ENCODE measurements at places on chromosomes 5 and 9.

- no peak for DNase-seq
These were observed 728.9 kb downstream of the MAT2B start for GRCh38 chr5:164234321-164234720.

DNA sequence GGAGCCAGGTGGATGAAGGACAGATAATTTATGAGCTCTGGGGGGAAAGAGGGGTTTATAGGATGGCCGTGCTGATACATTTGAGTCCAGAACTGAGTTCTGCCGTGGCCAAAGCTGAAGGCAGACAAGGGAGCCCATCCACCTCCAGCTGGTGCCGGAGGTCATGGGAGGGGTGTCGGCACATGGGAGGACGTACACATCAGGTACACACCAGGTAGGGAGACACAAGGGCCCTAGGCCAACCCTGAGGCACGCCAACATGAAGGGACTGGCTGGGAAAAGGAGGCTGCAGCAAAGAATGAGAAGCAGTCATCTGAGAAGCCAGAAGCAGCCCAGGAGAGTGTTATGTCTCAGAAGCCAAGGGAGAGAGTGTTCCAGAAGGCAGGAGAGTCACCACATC is 2.1 kb upstream of the GPRIN1 start:
- DNase-seq: no peak

DNA sequence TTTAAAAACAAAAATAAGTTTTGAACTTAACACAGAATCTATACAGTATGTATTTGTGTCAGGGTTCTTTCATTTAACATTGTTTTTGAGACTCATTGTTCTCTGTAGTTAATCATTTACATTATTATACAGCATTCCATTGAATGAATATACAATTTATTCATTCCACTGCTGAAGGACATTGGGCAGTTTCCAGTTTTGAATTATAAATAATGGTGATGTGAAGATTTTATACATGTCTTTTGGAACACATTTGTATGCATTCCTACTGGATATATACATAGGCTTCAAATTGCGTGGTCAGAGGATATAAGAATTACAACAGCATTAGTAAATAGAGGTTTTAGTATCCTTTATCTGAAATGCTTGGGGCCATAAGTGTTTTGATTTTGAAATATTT is 72.0 kb downstream of the CEP120 start:
- no peak for DNase-seq

GRCh38 chr9:106324053-106324585 is 538.8 kb upstream of the ZNF462 start:
- DNase-seq: no peak

DNA sequence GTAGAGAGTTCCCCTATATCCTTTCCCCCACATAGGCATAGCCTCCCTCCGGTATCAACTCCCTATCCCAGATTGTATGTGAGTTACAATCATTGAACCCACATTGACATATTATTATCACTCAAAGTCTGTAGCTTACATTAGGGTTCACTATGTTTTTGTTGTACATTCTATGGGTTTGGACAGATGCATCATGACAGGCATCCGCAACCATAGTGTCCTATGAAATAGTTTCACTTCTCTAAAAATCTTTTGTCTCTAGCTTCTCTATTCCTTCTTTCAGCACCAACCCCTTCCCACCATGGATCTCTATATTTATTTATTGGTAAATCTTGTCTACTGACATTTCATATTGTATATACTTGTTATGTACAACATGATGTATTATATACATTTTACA is 31.6 kb downstream of the TAF11L14 start:
- DNase-seq: no peak

DNA sequence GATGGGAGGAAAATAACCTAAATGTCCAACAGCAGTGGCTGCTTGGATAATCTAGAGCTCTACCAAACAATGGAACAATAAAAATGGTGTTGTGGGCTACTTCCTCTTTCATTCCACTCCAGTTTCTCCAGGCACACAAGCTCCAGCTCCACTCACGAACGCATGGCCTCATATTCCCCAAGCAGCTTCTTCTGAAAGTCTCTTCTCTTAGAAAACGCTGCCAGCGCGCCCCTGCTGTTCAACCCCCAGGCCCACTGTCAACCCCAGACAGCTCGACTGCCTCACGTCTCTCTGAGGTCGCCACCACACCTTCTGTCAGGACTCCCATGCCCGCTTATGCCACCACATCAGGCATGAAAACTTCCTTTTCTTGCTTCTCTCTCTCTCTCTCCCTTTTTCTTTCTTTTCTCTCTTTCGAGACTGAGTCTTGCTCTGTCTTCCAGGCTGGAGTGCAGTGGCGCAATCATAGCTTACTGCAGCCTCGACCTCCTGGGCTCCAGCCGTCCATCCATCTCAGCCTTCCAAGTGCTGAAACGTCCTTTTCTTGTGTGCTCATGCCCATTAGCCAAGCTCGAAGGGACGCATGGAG is 16.2 kb downstream of the OR2V2 start:
- no peak for DNase-seq

DNA sequence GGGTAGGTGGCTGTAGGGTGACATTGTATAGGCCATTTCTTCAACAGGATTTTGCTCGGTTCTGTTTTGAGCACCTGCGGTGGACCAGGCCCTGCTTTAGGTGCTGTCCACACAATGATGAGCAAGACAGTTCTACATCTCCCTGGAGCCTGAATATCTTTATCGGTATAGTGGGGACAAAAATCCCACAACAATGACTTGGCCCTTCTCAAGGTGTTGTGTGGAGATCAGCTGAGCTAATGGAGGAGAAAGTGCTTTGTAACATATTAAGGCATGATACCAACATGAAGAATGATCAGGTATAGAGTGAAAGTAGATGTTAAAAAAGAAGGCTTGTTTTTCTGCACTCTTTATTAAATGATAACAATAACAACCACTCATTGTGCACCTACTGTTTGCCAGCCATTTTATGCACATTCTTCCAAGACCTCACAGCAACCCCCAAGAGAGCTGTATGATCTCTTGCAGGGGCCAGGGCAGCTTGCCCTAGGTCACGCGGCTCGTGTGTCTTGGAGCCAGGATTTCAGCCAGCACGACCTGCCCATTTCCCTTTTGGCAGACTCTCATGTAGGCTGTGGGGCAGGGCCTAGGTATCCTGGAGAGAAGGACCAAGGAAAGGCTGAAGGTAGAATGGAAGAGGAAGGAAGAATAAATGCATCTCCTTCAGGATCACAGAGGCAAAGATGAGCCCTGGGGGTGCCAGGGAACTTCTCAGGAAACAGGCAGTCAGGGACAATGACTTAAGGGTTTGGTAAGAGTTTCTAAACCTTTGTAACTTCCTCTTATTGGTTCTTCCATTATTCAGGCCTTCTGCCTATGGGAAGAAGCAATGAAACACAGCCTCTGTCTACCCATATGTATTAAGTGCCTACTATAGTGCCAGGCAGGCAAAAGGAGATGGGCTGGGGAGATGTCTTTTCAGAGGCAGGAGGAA is 50.0 kb upstream of the PPARGC1B start:
- DNase-seq: no peak

DNA sequence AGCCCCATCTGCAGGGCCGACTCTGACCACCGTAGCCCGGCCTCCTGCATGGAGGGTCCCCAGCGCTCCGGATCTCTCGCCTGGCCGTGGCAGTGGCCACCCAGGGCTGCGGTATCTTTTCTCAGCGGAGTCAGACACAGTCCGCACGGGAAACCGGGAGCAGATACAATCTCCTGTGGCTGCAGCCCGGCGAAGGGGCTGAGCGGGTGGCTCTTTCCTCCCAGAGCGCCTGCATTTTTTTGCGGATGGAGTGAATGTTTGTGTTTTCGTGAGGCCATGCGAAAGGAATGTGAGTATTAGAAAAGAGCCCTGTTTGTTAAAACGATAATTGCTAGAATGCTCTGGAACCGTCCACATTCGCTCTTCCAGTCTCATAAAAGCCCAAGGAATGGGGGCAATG is 53.4 kb upstream of the PTCH1 start:
- no peak for DNase-seq

GRCh38 chr5:15282611-15283010 is 217.4 kb upstream of the FBXL7 start:
- DNase-seq: no peak

- DNase-seq: no peak
These were observed 185.4 kb downstream of the ROR2 start for GRCh38 chr9:91764661-91765060.

- no peak for DNase-seq
These were observed 117.9 kb downstream of the NXNL2 start for GRCh38 chr9:88652876-88653275.

GRCh38 chr9:114827641-114828302 is 21.9 kb upstream of the TNFSF15 start:
- no peak for DNase-seq

- no peak for DNase-seq
These were observed 1.8 kb upstream of the HMCN2 start for GRCh38 chr9:130263601-130264413.

DNA sequence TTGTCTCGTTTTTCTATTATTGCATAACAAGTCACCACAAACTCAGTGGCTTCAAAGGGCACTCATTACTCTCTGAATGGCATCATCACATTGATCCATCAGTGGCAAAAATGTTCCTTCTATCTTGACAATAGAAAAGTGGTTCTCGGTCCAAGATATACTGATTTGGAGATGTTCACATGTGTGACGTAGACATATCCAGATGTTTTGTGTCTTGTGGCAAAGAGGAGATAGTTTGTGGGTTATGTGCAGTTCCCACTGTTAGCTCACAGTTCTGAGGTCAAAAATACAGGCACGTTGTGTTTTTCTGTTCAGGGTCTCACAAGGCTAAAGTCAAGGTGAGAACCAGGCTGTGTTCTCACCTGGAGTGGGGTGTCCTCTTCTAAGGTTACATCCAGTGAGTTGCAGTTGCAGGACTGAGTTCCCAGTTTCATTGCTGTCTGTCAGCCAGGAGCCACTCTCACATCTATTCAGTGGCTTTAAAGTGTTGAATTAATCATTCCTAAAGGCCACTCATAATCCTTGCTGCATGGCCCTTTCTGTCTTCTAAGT is 55.3 kb downstream of the GAS1 start:
- DNase-seq: no peak

- no peak for DNase-seq
These were observed 51.2 kb downstream of the INVS start for GRCh38 chr9:100150214-100150613.

DNA sequence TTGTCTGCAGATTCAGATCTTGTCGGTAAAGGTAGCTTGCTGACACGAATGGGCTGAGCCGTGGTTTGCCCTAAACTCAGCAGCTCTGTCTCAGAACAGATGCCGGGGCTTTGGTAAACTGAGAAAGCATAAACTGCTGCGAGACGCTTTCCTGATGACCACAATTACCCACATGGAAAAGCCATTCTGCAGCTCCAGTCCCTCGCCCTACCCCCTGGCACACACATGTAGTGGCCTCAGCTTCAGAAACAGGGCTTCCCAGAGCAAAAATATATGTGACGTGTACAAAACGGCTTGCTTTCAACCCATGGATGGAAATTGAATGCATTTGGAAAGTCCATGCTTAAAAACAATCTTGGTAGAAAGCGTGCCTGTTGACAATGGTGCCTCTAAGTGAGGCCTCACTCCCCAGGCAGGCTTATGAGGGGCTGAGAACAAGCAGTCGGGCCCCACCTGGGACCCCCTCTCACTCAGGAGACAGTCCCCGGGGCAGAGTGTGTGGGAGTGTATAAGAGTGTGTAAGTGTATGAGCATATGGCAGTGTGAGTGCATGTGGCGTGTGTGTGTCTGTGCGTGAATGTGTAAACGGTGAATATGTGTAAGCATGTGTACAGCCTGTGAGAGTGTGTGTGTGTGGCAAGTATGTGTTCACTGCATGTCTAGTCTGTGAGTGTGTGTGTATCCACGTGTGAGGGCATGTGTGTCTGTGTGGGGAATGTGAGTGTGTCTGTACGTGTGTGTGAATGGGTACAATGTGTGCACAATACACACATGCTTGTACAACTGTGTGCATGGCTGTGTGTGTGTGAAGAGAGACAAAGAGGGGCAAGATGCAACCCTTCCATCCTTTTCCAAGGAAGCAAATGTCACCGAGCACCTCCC is 88.2 kb upstream of the SMIM23 start:
- DNase-seq: no peak

- DNase-seq: no peak
These were observed 290.9 kb downstream of the CDK5RAP2 start for GRCh38 chr9:120289098-120289497.

DNA sequence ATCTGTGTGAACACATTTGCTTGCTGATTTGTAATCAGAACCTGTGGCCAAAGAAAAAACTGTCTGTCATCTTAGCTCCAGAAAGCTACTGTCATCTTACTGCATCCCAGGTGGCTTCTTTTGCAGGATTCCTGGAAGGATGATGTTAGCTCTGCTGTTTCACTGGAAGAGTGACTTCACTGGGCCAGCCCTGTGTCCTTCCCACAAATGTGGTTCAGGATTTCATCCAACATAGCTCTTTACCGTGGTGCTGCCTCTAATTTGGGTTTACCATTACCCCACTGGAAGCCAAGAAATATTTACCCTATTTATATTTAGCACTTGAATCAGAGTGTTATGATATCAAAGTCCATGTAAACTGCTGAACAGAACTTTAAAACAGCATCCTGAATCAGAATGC is 501.0 kb downstream of the GADD45G start:
- DNase-seq: no peak

DNA sequence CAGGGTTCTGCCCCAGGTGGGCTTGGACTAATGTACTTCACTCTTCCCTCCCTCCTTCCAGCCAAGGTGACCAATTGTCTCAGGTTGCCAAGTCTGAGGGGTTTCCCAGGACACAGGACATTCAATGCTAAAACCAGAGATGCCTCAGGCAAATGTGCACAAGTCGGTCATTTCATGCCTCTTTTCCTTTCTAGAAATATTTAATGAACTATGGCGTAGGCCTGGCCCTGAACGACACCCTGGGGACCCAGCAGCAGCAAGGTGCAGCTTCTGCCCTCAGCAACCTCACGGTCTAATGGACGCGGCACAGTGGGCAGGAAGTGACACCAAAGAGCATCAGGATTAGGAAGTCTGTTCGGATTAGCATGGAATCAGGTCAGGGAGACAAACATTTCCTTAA is 148.1 kb downstream of the MTX3 start:
- DNase-seq: no peak

DNA sequence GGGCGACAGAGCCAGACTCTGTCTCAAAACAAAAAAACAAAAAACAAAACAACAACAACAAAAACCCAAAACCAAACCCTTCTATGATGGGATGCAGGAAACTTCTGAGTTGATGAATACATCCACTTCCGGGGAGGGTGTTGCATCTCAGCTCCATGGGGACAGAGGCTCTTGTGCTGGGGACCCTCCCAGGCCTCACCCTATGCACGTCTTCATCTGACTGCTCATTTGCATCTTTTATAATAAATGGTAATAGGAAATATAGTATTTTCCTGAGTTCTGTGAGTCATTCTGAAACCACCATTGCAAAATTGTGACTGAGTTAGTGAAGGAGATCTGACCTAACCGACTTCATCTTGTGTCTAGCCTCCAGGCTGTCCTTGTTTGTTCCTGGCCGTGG is 109.5 kb upstream of the SLC28A3 start:
- DNase-seq: no peak
